NCI-H187 (cell line): ENCODE measurements at places on chromosomes 7 and 10.

DNA sequence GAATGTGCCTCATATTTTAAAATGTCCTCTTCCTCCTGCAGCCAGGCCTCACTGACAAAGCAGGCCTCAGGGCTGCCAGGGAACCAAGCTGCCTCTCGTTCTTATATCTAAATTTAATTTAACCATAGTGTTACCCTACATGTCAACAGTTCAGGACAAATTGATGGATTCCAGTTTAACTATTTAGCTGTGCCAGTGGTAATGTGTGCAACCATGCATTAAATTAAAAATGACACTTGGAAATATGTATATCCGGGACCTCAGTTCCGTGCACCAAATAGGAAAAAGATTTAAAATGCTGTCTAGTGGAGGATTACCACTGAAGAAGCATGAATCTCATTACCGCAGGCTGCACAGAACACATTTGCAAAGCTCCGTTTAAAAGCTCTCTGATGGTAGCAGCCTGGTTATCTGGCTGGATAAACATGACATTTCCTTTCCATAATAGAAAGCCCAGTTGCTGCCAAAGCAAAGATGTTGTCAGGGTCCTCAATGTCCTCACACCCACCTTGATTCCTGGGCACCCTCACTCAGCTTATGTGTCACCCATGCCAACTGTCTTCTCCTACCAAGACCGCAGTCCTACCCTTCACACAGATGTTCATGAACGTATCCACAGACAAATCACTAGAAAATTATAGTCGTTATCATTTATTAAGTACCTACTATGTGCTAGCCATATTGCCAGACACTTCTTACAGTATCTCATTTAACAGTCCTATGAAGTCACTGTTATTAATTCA, 73.3 kb upstream of the FRMD4A start:
- no peak for DNase-seq

- no peak for DNase-seq
These were observed 23.4 kb downstream of the CAMK2G start for GRCh38 chr10:73850863-73851461.

DNA sequence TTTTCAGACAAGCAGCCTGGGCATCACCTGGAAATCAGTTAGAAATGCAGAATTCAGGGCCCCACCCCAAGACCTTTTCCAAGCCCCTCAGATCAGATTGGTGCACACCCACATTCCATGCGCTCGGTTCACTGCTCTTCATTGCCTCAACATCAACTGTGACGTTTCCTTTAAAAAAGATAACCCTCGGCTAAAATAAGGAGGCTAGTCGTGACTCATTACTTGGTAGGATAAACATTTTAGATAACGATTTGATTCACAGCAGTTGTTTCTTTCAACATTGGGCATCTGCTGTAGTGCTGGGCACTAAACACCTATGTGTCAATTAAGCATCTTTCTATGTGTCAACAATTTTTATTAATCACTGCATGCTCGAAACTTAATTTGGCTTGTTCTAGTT, 191.1 kb upstream of the LRGUK start:
- DNase-seq, result no peak

- DNase-seq, result no peak
These were observed 164.3 kb downstream of the BUB3 start for GRCh38 chr10:123318516-123318915.

GRCh38 chr7:10239695-10240345, 733.9 kb upstream of the PHF14 start:
- DNase-seq, result no peak

GRCh38 chr10:15360566-15360965, 10.5 kb downstream of the FAM171A1 start:
- DNase-seq, result no peak

- no peak for DNase-seq
These were observed 3.0 kb upstream of the HOXA2 start for GRCh38 chr7:27105301-27106031.

- DNase-seq, result no peak
These were observed 85.4 kb downstream of the NEURL1 start for GRCh38 chr10:103578782-103579382.

DNA sequence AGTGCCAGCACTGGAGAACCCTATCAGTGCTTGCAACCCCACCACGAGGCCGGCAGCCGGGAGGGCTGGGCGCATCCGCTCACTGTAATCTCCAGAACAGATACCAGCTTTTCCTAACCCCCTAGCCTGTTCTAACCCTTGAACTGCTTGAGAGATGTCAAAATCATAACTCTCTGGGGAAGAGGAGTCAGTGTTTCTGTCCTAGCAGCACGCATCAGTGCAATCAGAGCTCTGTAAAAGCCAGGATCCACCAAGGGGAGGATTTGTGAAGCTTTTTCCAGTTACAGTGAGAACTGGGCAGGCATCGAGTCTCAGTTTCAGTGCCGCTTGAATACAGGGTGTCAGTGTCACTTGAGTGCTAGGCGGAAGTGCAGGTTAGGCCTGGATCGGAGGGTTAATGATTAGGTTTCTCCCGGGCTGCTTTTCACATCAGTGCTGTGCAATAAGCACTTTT, 104.5 kb upstream of the INSYN2A start:
- no peak for DNase-seq

- DNase-seq, result no peak
These were observed 457 bp downstream of the ACADSB start for GRCh38 chr10:123009105-123009820.

DNA sequence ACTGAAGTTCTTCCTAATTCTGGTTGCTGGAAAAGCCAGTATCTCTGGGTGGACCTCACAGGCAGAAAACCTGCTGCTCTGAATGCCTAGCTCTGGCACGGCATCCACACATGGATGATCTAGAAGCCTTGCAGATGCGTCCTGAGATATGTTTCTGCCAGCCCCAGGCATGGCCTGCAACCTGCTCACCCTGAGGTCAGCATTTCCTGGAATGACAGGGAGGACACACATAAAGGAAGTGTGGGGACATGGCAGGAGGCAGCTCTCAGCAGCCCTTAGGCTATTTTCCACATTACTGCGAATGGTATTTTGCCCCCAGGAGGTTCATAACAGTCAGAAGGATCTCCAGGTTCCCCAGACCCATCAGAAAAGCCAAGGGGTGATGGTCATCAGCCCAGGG, 23.2 kb downstream of the PLXNA4 start:
- DNase-seq, result no peak

GRCh38 chr10:35691522-35692236, 49.6 kb upstream of the FZD8 start:
- DNase-seq, result no peak

DNA sequence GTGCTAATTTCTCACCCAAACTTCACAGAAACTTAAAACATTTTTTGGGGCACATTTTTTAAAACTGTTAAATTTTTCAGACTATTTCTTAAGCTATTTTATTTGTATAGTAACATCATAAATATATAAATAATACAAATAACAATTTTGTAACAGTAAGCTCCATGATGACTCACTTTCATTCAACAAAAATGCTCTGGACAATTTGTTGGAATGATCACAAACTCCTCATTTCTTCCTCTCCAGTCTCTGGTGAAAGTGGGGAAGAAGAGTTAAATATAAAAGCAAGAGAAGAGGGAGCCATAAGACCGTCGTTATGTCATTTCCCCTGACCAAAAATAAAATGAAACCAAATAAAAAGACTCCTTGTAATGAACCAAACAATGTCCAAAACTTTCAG, 162.4 kb downstream of the AGMO start:
- DNase-seq, result no peak

DNA sequence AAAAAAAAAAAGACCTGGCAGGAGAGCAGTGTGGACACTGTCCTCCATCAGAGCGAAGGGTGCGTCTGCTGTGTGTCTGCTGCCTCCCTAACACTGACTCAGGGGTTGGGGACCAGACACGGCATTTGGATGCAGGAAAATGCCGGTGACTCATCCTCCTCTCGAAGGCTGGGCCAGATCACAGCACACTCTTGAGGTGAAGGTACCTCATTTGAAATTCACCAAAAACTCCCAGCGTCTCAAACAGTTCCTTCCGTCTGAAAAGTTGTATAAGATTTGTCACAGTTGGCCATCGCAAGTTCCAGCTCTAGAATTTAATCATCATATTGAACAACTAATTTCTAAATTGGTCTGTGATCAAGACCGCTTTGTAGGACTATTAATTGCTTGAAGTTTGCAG, 118.1 kb upstream of the LYZL2 start:
- no peak for DNase-seq

GRCh38 chr7:45070254-45070642, 18.5 kb downstream of the NACAD start:
- DNase-seq, result no peak

DNA sequence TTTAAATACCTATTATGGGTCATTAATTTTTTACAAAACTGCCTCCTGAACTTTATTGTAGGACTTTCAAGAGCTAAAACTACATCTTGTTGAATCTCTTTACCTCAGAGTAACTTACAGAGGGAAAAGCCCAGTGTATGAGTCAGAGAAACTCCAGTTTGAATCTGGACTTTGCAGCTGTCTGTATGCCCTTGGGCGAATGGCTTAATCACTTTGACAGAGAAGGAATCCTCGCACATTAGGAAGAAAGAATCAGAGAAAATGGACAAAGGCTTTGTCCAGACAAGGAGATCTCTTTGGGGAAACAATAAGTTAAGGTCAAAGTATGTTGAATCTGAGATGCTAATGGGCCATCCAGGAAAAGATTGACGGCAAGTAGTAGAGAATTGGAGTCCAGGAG, 484.2 kb upstream of the CELF2 start:
- DNase-seq, result no peak

- DNase-seq, result no peak
These were observed 27.7 kb upstream of the ADGRA1 start for GRCh38 chr10:133060022-133060421.

DNA sequence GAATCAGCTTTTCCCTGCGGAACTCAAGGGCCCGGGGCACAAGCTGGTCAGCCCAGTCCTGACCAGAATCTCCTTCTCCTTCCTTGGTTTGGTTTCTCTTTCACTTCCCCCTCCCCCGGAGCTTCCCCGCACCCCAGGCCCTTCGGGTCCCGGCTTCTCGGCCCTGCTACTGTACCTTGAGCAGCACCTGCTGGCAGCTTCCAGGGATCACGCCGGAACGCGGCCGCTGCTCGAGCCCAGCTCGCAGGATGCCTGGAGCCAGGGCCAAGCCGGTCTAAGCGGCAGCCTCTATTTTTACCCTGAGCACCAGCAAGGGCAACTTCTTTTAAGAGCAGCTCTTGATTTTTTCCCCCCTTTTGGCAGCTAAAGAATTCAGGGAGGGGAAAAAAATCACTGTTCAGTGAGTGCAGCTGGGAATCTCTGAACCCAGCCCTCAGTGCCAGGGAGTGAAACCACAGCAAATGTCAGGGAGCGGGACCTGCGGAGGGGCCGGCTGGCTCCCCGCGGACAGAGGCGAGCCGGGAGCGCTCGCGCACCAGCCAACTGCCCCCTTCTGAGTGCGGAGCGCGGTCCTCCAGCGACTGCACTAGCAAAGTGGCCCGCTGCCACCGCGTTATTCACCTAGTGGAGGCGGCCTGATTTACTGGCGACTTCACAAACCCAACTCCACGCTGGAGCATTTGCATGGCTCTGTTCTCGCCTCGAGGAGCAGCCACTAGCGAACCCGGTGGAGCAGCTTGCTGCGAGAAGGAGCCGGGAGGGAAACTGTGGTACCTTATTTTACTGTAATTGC, 2.4 kb upstream of the INHBA start:
- no peak for DNase-seq

GRCh38 chr10:92938841-92939240, 90.5 kb downstream of the EXOC6 start:
- DNase-seq, result no peak

DNA sequence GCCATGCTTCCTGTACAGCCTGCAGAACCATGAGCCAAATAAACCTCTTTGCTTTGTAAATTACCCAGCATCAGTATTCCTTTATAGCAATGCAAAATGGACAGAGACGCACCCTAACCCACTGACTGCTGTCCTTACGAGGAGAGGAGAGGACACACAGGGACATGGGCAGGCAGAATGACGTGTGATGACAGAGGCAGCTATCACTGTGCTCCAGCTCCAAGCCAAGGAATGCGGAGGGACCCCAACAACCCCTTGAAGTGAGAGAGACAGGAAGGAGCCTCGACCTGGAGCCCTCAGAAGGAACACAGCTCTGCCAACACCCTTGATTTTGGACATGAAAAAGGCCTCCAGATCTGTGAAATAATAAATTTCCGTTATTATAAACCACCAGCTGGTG, 46.6 kb upstream of the EBF3 start:
- no peak for DNase-seq

DNA sequence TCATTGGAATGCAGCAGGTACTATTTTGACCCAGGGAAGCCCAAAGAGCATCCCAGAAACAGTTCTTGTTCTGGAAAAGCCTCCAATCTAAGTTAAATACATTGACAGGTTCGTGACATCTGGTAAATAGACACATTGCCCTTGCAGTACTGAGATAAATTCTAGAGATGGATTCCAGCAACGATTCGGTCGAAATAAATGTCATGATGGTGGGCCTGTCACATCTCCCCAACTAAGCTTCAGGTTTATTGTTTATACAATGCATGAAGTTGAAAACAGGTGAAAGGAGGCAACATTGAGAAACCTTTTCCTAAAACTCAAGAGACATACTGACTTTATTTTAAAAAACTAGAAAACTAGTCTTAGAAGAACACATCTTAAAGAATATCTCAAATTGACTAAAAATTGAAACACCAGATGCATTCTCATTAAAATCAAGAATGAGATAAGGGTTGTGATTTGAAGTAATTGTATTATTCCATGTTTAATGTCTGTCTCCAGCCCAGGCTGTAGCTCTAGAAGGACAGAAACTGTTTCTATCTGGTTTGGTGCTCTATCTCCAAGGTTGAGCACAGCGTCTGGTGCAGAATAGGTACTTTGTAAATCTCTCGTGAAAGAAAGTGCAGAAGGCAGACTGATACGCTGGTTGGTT, 114.0 kb downstream of the CABCOCO1 start:
- DNase-seq, result no peak

DNA sequence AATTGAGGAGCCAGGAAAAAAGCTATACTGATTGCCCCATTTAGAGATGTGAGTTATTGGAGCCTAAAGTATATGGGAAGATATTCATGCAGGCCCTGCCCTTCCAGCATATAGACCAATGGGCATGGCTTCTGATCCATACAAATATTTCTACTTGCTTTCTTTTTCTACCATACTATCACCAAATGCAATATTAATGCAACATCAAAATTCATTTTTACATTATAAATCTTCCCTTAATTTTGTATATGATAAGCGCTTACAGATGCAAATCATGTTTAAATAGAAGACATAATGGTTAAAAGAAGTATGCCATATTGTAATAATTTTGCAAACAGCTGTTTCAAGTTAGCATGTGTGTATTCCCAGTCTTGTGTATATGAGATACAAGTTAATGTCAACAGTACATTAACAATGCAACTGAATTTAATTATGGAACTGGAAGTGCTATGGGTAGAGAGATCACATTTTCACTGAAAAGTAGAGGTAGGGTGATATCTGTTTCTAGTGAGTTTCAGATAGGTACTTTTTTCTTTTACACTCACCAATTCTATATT, 24.6 kb upstream of the WNT16 start:
- DNase-seq, result no peak

GRCh38 chr7:3371601-3372000, 70.5 kb downstream of the SDK1 start:
- peak; percentile 19 for DNase-seq

GRCh38 chr7:36686499-36686898, 37.8 kb downstream of the AOAH start:
- DNase-seq, result no peak

- DNase-seq, result no peak
These were observed 55.4 kb upstream of the LMTK2 start for GRCh38 chr7:98051118-98051744.

- DNase-seq, result no peak
These were observed 25.2 kb downstream of the HBP1 start for GRCh38 chr7:107194052-107194451.

- DNase-seq, result no peak
These were observed 16.7 kb downstream of the HABP2 start for GRCh38 chr10:113569576-113569975.
